Left kidney (tissue), 8 donors: ENCODE measurements at places on chromosomes 13 and 19.

DNA sequence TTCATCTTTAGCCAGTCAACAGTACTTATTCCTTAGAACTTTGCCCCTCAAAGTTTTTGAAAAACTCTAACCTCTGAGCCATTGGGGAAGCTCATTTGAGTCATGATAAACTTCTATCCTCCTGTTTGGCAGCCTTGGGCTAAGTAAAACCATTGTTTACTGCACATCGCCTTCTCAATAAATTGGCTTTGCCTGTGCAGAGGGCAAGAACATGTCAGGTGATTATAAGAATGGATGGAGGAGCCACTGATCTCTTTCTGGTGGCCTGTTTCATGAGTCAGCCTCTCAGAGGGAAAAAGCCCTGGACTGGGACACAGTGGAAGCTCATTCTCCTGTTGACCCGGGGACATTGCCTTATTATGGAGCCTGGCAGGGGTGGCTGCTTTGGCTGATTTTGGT, 19.4 kb upstream of the PSG4 start:
- no peak for DNase-seq

GRCh38 chr19:3844596-3844995, 24.2 kb downstream of the ZFR2 start:
- no peak for DNase-seq

- DNase-seq = no peak
Measured at GRCh38 chr19:54355675-54356074, 9.1 kb downstream of the LAIR1 start.

- no peak for DNase-seq
Measured at GRCh38 chr19:12695997-12696365, 450 bp downstream of the FBXW9 start.

DNA sequence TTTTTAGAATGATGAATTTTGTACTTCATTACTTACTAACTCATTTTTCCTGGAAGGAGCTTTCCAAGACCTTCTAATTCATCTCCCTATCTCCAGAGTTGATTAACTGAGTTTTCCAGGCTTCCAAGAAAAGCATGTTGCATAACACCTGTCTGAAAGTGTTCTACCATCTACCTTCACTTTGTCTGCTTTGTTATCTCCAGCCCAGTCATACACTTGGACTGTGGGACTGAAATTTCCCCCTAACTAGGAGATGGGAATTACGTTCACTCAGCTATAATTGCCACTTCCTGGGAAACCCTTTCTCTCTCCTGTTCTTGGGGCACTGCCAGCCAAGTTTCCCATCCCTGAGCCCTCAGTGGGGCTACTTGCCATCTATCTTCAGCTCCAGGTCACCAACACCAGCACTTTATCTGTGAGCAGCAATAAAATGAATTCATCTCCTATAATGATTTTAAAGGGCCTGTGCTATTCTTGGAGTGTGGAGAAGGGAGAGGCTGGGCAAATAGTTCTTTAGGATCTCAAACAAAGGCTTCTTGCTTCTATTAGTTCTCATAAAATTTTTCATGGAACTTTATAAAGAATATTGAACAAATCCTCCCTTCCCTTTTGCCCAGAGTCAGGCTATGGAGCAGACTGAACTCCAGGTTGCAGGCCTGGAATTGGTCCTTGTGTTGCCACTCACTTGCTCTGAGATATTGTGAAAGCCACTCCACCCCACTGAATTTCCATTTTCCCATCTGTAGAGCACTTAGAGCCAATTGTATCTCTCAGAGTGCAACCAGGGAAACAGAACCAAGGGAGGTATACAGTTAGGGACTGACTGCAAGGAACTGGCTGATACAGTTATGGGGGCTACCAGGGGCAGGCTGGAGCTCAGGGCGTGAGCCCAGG, 17.8 kb upstream of the ATP12A start:
- DNase-seq = no peak

GRCh38 chr13:77767413-77767812, 69.9 kb downstream of the SLAIN1 start:
- no peak for DNase-seq

GRCh38 chr13:77749344-77749880, 51.9 kb downstream of the SLAIN1 start:
- no peak for DNase-seq

GRCh38 chr13:31773538-31773937, 34.2 kb downstream of the RXFP2 start:
- DNase-seq = no peak

DNA sequence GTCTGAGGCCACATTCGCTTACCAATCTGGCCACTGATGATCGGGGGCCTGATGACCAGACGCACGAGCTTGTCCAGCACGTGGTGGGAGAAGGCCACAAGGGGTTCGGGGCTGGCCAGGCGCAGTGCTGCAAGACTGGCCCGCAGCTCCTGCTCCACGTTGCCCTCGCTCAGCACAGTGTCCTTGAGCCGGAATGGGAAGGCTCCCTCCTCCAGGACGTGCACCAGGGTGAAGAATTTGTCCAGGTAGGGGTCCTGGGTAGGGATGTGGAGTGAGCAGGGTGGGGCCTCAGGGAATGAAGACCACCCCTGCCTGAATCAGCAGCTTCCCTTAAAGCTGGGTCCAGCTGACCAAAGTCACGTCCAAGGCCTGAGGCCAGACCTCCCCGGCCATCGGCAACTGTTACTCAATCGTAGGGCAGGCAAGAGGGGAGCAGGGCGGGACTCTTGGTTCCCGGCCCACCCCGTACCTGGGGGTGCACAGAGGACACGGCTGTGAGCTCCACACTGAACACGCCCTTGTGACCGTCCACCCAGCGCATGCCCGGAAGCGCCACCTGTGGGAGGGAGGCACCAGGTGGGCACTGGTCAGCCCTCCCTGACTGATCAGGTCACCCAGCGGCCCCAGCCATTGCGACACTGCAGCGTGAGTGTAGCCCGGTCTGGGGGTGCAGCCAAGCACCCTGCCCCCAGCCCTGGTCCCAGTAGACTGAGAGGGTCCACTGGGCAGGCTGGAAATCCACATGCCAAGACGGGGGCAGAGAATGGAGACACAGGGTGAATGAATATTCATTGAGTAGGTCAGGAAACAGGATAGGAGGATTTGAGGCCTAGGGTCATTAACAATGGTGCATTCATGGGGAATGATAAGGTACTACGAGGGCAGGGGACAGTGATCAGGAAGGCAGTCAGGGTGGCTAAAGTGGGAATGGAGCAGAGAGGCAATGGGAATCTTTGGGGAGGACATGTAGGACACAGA, 2.8 kb upstream of the ANGPTL8 start:
- DNase-seq = no peak

- DNase-seq = peak; percentile 97
Measured at GRCh38 chr19:8321067-8321985, at the start of the genes NDUFA7 and RPS28. Gene NDUFA7 (minus strand): TSS chr19:8321375. CDS start chr19:8321358, 17 bp downstream. Gene RPS28 (plus strand): TSS chr19:8321496. CDS start chr19:8321531, 35 bp downstream.

DNA sequence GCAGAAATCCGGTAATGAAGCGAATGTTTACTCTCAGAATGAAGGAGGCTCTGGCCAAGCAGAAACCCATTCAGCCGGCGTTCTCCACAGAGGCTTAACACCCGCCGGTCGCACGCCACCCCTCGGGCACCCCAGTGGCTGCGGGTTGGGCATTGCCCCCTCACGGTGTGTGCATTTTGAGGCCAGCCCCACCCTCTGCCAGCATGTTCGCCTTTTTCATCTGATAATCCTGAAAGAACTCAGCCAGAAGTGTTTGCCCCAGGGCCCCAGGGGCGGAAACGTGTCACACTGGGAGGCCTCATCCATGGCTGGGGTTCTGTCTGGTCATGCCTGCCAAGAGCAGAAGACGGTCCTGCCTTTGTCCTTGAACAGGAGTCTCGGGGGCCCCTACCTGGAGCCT, 34.2 kb downstream of the COMP start:
- no peak for DNase-seq

DNA sequence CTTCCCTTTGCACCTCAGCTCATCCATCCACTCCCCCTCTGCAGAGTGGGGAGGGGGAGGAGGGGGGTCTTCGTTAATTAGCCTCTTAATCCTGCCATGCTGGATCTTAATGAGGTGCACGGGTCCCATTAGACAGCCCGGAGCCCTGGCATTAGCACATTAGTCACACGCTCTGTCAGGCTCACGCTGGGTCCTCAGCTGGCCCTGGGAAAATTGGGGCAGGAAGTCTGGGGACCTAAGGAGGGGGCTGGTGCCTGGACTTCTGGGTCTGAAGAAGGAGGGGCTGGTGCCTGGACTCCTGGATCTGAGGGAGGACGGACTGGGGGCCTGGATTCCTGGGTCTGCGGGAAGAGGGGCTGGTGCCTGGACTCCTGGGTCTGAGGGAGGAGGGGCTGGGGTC, 444 bp upstream of the NCCRP1 start:
- DNase-seq = no peak

DNA sequence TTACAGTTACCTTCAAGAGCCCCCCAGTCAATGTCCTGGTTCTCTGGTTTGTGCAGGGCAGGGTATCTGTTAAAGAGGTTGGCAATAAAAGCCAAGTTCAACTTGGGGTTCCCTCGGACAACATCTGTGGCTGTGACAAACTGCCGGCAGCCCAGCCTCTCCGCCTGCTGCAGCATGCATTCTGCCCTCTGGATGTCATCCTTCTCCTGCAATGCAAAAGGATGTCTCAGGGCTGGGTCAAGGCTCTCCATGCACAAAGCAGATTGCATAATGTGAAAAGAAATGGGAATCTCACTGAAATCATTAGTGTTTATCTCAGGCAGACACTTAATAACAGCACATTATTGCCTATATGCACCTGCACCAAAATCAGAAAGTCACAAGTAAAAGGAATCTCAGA, 35.1 kb downstream of the LCP1 start:
- DNase-seq = no peak

DNA sequence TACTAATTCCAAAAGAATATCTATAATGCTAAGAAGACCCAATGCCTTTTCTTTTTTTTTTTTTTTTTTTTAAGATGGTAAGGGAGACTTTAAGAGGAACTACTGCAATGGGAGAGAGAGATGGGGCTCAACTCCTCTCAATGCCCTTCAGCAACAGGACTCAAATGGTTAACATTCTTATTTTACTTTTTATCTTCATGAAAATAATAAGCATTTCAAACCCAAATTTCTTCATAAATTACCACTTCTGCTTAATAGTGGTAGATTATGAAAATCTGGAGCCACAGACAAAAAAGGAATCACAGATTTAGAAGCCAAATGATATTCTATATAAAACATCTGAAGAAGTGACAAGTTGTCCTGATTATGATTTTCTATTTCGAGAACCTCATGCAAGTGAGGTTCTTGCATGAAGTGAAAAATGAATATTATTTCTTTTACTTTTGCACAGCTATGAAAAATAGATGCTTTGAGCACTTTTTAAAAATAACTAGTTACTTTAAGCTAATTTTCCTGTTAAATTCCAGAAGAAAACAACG, 74.2 kb downstream of the SERP2 start:
- no peak for DNase-seq

- DNase-seq = no peak
Measured at GRCh38 chr19:19259741-19260140, 13.4 kb downstream of the TM6SF2 start.

GRCh38 chr19:35332817-35333216, 3.8 kb downstream of the CD22 start:
- DNase-seq = no peak

DNA sequence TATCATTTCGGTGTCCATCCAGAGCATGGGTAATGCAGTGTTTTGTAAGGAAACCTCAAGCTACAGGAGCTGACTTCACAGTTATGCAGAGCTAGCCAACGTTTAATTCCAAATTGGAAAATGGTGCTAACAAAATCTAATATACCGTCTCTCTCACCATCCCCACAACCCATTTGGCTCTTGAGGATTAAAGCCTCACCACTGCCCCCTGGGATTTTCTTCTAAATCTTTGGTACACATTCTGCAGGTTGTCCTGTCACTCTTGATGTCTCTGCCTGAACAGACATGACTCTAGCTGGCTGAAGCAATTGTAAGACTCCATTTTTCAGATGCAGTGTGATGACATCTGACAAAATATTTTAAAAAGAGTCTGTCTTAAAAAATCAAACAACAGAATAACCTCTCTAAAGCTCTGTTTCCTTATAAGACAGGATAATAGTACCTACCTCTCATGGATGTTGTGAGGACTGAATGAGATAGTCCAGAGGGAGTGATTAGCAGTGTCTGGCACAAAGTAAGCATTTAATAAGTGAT, 451.8 kb downstream of the SUCLA2 start:
- DNase-seq = no peak

- no peak for DNase-seq
Measured at GRCh38 chr13:109724603-109725002, 61.8 kb downstream of the IRS2 start.

DNA sequence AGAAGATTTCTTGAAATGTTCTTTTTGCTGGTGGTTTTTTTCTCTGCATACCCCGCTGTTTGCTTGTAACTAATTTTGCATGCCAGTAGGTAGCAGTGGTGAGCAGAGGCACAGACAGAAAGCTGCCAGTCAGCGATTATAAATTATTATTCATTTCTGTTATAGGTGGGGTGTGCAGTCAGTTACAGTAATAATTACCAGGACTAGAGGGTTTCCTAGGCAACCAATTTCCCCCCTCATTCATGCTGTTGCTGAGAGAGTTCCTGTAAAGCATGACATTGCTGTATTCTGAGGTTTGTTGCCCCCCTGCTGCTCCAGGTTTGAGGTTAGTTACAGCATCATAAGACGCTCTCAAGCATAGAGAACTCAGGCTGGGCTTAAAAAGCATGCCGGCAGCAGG, 104.5 kb downstream of the URI1 start:
- DNase-seq = peak; percentile 13

GRCh38 chr13:59319276-59319675, 844.5 kb downstream of the DIAPH3 start:
- DNase-seq = no peak

DNA sequence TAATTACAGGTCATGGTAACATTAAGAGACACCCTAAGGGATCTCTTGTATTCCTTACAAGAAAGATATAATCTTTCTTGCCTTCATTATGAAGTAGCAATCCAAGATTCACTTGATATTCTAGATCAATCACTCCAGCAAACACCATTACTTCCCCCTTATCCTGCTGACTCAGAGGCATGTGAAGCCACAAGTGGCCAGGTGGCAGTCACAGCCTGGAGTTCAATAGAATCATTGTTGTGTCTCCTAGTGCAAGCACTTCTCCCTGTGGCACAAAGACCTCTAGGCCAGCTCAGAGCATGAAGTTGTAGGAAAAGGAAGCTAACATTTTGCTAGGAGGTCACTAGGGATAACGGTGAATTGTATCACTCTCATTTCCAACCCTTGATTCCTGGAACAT, 864.3 kb upstream of the ATXN8OS start:
- no peak for DNase-seq
